SK-MEL-5 (cell line): ENCODE measurements at places on chromosomes 16 and 17. TPM values are rescaled to one million over a fixed set of nuclear protein-coding genes. Genes with fewer than 3 reads are reported as not detected.

Gene RNF40
- total RNA-seq: 108 and 120 TPM in 2 replicates

Gene RPAIN
- 48.9 and 49.0 TPM in 2 replicates for total RNA-seq

Gene VMO1
- not detected in 2 replicates for total RNA-seq

DNA sequence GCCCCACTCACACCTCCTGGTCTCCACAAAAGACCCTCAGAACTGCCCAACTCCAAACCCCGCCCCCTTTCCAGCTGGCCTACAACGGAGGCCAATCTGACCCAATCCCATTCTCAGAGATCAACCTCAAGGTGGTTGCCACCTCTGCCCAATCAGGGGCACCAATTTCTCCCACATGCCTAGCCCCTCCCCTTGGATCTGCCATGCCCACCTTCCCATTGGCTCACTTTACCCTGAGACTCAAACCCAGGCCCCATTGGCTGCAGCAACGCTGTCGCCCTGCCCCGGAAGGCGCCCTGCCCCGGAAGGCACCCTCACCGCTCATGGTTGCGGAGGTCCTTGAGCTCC lies 10.6 kb downstream of the ZNF668 start:
- DNase-seq: no peak

DNA sequence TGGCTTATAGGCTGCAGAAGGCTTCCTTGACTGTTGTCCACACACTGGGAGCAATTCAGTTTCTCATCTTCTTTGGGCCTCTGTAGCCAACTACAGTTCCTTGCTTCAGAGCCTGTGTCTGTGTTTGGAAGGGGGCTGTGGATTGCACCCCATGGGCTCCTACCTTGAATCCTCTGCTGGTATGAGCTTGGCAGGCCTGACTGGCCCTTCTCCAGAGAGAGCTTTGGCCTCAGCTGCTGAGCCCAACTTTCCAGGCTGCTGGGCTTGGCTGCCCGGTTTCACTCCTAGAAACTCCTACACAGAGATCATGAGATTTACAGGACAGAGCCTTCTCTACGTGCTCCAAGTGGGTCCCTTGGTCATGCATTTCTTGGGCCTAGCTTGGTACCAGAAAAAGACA lies 354.4 kb downstream of the SNX29 start:
- no peak for DNase-seq

GRCh38 chr17:42678951-42679491 lies 2.2 kb upstream of the PLEKHH3 start:
- DNase-seq: no peak

GRCh38 chr16:70714581-70715054 lies 28.8 kb upstream of the MTSS2 start:
- DNase-seq: no peak

DNA sequence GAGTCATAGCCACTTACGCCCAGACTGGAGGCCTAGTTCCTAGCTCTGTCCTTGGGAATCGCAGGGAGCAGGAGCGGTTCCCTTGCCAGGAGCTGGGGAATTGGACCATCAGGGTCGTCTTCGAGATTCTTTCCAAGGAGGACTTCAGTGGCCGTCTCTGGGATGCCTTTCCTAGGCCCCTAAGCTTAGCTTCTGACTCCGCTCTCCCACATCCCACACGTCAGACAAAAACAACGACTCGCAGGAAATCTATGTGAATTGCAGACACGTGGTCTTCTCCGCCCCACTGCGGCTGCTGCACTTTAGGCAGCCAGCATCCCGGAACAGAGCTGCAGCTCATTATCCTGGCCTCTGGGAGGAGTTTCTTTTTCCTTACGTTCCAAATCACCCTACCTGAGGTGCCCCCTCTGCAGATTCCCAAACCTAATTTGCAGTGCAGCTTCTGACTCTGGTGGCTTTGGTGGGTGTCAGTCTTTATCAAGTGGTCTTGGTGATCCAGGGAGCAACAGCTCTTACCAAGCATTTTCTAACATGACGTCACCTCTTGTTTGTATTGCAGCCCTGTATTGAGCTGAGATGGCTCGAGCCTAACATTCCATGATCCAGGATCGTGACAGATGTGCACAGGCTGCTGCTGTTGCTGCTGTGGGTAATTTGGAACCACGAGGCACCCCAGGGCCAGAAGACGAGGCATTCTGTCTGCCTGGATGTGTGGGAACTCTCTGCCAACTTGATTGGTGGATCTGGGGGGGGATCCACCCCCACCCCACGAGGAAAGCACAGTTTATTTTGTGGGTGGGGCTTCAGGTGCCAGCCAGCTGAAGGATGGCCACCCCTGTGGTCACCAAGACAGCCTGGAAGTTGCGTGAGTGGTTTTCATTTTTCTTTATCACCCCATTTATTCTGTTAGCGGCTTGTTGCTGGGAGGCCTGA lies 1.1 kb downstream of the KATNB1 start:
- DNase-seq: peak; percentile 67

DNA sequence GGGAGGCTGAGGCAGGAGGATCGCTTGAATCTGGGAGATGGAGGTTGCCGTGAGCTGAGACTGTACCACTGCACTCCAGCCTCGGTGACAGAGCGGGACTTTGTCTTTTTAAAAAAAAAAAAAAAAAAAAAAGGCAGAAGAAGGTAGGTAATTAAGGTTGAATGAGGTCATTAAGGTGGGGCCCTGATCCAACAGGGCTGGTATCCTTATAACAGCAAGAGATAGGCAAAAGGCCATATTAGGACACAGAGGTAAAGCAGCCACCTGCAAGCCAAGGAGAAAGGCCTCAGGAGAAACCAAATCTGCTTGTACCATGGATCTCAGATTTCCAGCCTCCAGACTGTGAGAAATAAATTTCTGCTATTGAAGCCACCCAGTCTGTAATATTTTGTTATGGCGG lies 60.3 kb downstream of the SPAG9 start:
- DNase-seq: no peak

DNA sequence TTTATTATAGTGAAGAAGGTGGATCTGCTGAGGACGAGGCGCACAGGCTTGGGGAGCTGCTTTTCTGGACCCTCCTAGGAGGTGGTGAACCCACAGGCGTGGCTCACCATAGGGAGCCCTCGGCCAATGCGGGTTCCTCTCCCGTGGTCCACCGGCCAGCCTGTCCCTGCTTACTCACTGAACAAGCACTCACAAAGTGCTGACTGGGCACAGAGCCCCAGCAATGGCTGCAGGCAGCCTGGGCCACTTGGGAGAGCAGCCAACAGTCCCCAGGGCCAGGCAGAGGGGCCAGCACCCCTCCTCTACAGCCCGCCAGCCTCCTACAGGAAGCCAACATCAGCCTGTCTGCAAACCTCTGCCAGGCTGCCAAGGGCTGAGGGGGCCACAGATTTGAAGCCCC lies 19.1 kb upstream of the NCBP3 start:
- DNase-seq: no peak

DNA sequence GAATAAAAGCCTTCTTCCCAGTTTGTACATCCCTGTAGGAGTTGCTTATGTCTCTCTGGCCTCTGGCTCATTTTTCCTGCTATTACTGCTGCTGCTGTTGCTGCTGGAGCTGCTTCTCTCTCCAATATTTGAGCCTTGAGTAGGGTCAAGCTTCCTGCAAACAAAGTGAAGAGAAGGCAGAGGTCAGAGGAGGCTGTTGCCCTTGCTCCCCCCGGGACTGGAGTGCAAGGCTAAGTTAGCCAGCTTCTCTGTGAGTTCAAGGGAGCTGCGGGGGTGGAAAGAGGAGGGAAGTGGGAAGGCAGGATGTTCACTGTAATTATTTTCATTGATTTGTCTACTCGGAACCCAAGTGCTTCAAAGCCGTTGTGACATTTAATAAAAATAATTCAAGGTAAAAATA lies 77.0 kb upstream of the TMEM132E start:
- no peak for DNase-seq

GRCh38 chr17:81727324-81728031 lies 15.4 kb downstream of the SLC25A10 start:
- DNase-seq: no peak

- DNase-seq: no peak
These were observed 2.0 kb downstream of the HAS3 start for GRCh38 chr16:69107316-69107962.

DNA sequence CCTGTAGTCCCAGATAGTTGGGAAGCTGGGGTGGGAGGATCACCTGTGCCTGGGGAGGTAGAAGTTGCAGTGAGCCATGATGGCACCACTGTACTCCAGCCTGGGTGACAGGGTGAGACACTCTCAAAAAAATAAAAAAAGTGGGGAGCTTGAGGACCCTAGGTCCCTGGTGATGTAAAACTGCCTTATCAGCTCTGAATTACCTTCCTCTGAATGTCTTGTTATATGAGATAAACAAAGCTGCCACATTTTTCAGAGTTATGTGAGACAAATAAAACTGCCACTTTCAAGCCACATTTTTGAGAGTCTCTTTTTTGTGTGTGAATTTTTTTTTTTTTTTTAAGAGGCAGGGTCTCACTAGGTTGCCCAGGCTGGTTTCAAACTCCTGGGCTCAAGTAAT lies 32.0 kb upstream of the B4GALNT2 start:
- no peak for DNase-seq

DNA sequence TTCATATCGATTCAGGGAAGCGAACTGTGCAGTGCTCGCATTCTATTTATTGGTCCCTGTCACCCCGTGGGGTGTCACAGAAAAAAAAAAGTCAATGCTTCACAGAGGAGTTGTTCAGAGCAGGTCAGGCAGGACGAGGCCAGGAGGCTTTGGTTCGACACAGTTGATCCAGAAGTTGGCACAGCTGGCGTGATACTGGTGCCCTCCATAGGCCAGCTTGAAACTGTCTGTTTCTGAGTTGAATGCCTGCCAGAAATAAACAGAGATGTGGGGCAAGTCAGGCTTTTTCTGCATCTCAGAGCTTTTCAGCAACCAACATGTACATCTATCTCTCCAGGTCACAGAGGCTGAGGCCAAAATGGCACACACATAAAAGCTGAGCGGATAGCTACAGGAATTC lies 29.1 kb downstream of the DUSP14 start:
- peak; percentile 29 for DNase-seq

- DNase-seq: no peak
These were observed 19.9 kb downstream of the TEX14 start for GRCh38 chr17:58671969-58672368.

DNA sequence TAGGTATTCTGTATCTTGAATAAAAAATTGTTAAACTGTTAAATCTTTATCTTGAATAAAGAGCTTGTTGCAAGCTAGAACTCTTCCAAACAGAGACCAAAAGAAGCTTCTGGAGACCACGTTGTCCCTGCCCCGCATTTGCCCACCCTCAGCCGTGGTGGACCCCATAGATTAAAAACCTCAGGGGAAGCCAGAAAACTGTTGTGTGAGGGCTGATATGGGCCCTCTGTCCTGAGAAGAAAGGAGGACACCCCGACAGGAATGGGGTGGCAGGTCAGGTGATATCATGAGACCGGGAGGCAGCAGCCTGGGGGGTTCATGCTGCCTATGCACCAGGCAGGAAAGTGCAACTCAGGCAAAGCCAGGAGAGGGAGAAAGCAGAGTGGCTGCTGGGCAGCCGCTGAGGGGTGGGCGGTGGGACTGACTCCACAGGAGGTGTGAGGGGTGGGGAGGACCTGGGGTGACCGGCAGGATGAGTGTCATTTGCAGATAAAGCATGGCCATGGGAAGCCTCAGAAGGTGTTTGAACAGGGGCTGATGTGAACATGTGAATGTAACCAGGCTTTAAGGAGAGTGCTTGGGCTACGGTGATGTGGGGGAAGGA lies 147.8 kb downstream of the IRF8 start:
- no peak for DNase-seq

DNA sequence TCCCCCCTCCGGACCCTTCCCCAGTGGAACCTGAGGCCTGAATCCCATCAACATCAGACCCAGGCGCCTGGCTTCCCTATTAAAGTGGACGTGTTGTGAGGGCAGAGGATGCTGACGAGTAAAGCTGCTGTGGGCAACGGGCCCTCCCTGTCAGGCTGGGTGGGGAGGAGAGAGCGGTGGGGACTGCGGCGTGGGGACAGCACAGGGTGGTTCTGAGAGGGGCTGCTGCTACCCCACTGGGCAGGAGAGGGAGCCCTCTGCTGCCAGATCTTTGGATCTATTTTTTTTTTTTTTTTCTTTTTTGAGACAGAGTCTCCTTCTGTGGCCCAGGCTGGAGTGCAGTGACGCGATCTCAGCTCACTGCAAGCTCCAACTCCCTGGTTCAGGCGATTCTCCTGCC lies 5.9 kb downstream of the CA5A start:
- DNase-seq: peak; percentile 44

DNA sequence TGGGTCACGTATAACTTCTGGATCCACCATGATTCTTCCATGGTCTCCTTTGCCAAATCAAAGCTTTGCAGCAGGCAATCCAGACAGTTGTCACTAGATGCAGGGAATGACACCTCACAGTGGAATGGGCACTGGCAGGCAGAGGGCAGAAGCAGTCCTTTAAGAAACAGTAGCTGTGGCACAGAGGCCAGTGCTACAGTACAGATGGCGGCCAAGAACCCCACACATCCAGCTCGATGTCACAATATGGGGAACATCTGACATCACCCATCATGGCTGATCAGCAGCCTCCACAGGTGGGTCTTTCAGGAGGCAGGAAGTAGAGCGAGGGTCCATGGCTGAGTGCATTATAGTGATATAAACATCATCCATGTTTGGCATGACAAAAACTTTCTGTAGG lies 18.8 kb upstream of the ERN1 start:
- DNase-seq: peak; percentile 53

DNA sequence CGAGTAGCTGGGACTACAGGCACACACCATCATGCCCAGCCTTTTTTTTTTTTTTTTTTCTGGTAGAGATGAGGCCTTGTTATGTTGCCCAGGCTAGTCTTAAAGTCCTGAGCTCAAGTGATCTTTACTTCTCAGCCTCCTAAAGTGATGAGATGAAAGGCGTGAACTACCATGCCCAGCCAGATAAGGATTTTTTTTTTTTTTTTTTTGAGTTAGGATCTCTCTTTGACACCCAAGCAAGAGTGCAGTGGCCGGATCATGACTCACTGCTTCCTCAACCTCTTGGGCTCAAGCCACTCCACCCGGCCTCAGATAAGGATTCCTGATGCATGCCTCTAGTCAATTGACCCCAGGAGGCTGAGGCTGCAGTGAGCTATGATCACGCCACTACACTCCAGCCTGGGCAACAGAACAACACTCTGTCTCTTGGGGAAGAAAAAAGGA lies 11.2 kb upstream of the PLEKHG4 start:
- no peak for DNase-seq
